B cell (primary cell): ENCODE measurements at places on chromosomes 3 and 15.

DNA sequence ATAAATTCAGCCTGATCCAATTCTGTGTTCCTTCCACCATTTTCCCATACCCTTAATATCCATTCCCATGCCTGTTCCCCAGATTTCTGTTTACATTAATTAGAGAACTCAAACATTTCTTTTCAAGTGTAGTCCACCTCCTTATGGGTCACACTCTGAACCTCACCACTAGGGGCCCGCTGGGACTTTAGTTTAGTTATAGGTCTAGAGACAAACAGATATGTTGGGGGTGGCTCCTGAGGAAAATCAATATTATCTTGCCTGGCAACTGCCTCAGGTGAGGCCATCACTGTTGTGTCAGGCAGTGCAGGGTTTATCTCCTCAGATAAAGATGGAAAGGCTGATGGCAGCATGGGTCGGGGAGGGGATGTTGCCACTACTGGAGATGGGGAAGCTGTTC lies 72.8 kb downstream of the CLDN1 start:
- DNase-seq, result no peak

- no peak for DNase-seq
Observed at GRCh38 chr15:52856286-52856685, 66.2 kb upstream of the ONECUT1 start.

DNA sequence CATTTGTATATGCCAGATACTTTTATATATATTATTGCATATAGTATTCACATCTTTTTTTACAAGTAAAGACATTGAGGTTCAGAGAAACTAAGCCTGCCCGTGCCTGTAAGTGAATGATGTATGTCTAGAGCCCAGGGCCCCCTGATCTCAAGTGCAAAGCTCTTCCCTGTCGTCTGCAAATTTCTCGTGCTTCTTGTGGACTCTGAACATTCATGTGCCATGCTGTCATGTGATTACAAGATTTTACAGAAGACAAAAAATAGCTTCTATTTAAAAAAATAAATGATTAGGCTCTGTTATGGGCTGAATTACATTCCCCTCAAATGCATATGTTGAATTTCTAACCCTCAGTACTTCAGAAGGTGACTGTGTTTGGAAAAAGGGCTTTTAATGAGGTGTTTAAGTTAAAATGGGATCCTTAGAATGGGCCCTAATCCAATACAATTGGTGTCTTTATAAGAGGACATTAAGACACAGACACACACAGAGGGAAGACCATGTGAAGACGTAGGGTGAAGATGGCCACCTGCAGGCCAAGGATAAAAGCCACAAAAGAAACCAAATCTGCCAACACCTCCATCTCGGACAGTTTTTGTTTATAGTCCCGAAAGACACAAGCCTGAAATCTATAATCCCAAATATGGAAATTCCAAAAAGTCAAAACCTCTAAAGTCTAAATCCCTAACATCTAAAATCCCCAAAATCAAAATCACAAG lies 3.9 kb upstream of the MASP1 start:
- DNase-seq, result no peak

DNA sequence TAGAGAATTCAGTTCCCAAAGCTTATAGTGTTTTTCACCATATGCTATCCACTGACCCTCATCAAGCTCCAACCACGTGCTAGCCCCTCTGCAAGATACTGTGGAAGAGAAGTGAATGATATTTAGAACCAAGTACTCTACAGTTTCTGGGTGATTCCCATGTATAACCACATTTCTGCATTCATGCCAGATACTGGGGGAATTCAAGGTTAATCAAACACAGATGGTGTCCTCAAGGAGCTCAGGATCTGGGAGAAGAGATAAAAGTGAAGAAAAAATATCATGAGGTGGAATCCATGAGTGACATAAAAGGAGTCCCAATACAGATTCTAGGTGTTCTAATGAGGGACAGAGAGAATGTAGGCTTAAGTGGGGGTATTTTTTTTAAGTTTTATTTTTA lies 195.8 kb downstream of the FHIT start:
- DNase-seq, result no peak

DNA sequence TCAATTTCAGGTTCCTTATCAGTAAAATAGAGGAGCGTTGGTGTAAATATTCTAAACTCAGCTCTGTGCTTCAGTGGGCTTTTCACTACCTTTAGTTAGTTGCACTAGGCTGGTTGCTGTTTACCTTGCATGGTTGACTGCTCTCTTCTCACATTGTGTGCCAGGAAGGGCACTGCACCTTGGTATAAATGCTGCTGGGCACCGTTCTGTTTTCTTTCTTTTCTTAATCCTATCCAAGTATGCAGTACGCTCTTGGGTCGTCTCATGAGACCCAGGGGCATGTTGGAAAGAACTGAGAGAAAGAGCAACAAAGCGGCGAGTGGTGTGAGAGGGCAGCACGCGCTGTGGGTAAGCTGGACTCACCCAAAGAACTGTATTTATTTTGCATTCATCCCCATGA lies 22.4 kb downstream of the KCNMB2 start:
- no peak for DNase-seq

- DNase-seq, result no peak
Observed at GRCh38 chr3:173065543-173065981, 75.5 kb downstream of the SPATA16 start.

GRCh38 chr3:43970351-43970750 lies 271.3 kb upstream of the TOPAZ1 start:
- no peak for DNase-seq

DNA sequence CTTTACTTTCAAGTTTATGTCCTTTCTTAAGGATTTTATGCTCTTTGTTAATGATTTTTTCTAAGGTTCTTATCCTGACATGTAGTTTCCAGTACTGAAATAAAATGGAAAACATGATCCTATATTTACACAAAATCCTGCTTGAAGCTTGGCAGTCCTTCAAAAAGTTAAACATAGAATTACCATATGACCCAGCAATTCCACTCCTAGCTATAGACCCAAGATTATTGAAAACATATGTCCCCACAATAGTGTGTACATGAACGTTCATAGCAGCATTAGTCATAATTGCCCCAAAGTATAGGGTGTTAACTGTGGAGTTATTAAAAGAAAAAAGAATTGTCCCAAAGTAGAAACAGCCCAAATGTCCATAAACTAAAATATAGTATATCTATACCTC lies 33.2 kb downstream of the ITGB5 start:
- DNase-seq, result no peak

- no peak for DNase-seq
Observed at GRCh38 chr3:100183608-100184125, 69.4 kb upstream of the FILIP1L start.

DNA sequence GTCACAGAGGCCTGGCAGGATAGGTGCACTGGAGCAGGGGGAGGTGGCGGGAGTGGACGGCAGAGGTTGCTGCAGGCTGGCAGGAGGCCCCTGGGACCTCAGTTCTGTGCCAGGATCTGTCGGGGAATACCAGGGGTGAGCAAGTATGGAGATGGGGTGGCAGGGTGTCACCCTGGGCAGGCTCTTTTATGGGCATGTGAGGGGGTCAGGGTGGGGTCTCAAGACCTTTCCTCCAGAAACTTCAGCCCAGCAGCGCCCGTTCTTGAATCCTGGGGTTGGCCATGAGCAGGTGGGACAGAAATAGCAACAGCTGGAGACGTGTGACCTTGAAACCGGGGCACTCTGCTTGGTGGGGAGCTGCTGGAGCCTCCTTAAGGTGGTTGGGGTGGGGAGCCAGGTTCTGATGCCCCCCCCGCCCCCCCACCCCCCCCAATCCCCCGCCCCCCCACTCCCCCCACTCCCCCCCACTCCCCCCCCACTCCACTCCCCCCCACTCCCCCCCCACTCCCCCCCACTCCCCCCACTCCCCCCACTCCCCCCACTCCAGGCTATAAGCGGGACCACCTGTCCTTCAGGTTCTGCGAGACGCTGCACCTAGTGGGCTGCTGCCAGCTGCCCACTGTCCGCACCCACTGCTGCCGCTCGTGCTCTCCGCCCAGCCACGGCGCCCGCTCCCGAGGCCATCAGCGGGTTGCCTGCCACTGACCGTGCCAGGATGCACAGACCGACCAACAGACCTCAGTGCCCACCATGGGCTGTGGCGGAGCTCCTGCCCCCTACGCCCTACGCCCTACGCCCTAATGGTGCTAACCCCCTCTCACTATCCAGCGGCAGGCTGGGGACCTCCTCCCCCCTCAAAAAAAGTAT lies 84.9 kb downstream of the TBC1D2B start:
- DNase-seq, result no peak

- peak; percentile 25 for DNase-seq
Observed at GRCh38 chr15:20351448-20351971, 190.1 kb downstream of the GOLGA6L6 start.

GRCh38 chr3:46670891-46671427 lies 22.5 kb downstream of the ALS2CL start:
- no peak for DNase-seq

GRCh38 chr3:185210621-185211142 lies 43.2 kb downstream of the EHHADH start:
- no peak for DNase-seq

GRCh38 chr3:150303768-150304167 lies 104.3 kb upstream of the TSC22D2 start:
- no peak for DNase-seq

DNA sequence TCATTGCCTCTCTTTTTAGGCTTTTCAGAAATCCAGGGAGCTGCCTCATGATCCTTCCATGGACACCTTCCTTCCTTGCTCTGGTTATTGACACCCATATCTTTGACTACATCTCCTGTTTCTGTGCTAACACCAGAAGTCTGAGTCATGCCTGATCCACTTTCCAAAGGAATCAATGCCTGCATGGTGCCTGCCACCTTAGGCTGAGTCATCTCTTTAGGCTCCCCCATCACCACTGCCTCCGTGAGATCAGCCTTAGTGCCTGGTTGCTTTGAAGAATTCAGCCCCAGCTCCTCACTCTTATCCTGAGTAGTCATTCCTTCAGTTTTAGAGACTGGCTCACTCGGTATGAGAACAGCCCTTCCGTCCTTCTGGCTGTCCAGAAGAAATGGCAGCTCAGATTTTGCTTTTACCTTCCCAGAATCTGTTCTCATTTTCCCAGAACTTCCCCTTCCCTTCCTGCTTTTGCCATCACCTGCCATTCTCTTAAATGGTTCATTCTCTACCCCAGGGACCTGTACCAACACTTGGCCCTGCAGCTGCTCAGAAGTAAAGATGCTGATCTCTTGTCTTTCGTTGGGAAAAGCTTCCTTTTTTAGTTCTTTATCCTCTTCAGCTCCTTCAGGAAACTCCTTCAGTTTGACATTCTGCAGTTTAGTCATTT lies 105.3 kb downstream of the MAP4 start:
- DNase-seq, result no peak

DNA sequence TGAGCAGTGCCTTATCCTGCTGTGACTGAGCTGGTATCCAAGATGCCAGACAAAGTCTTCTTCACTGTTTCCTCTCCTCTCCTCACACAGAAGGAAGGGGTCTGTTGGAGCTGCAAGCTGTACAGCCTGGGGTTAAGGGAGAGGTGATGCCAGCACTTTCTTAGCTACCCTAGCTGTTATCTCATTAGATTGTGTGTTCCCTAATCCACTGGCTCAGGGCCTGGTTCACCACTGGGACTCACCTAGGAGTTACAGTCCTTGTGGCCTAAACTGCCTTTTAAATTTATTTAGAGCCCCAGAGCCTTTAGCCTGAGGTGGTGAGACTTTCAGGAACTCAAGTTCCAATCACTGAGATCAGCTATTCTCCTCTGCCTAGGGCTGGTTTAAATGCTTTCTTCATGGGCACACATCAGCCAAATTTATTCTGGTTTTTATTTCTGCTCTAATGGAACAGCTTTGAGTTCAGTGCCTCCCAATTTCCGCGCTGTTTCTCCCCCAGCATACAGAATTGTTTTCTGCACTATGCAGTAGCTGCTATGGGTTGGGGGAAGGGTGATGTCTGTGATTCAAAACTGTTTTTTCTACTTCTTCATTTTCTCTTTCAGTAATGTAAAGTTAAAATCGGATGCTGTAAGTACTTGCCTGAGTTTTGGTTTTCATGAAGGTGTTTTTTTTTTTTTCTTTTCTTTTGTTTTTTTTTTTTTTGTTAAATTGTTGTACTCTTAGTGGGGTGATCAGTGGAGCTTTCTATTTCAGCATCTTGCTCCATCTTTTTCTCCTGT lies 198.8 kb downstream of the DOCK3 start:
- no peak for DNase-seq

DNA sequence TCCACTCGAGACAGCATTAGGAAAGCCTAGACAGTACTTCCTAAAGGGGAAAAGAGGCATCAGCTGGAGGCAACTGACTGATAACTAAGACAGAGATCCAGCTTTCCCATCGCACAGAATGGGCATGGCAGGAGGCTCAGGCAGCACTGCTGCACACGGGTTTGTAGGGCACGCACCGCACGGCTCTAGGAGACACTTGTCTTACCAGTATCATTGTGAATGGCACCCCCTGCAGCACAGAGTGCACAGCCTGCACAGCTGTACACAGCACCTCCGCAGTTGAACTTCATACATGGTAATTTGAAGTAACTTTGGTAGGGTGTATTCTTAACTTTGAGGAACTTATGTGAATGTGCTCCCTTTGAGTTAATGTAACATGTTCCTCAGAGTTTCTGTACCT lies 281.6 kb downstream of the PLCL2 start:
- DNase-seq, result no peak

- DNase-seq, result no peak
Observed at GRCh38 chr3:58161435-58162398, 49.1 kb downstream of the DNASE1L3 start.

DNA sequence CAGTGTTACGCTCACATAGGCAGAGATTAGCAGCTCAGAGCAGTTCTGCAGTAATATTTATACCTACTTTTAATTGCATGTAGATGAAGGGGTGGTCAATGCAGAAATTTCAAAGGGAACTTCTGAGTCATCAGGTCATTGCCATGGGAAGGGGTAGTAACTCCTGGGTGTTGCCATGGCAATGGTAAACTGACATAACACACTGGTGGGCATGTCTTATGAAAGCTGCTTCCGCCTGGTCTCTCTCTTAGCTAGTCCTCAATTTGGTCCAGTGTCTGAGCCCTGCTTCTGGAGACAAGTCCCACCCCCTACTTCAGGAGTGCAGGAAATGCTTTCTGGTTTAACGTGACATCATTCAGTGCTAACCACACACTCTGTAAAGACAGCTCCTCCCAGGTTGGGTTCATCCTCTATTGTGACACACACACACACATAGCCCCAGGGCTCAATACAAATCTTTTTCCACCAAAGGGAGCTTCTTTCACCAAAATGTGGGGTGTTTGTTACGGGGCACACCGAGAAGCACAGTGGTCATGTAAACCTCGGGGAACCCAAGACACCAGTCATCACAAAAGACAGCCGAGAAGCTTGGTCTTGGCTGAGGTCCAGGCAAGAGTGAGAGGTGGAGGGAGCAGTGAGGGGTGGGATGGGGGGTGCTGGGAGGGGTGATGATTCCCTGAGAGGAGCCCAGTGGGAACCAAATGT lies 74.5 kb downstream of the TLE3 start:
- DNase-seq, result peak; percentile 75
